ENCODE measurements at places on chromosomes 3 and 15.
A peak's percentile ranks its signal among the peaks of the same experiment; 100 is the strongest.

GRCh38 chr3:46466273-46466672 lies 1.6 kb upstream of the LTF start:
- no peak for DNase-seq

GRCh38 chr15:57500979-57501576 lies 90.6 kb upstream of the MYZAP start:
- DNase-seq, result no peak

GRCh38 chr3:110419096-110419495 lies 652.5 kb upstream of the NECTIN3 start:
- no peak for DNase-seq

- DNase-seq, result no peak
These were observed 58.5 kb upstream of the TRIM71 start for GRCh38 chr3:32759342-32759741.

DNA sequence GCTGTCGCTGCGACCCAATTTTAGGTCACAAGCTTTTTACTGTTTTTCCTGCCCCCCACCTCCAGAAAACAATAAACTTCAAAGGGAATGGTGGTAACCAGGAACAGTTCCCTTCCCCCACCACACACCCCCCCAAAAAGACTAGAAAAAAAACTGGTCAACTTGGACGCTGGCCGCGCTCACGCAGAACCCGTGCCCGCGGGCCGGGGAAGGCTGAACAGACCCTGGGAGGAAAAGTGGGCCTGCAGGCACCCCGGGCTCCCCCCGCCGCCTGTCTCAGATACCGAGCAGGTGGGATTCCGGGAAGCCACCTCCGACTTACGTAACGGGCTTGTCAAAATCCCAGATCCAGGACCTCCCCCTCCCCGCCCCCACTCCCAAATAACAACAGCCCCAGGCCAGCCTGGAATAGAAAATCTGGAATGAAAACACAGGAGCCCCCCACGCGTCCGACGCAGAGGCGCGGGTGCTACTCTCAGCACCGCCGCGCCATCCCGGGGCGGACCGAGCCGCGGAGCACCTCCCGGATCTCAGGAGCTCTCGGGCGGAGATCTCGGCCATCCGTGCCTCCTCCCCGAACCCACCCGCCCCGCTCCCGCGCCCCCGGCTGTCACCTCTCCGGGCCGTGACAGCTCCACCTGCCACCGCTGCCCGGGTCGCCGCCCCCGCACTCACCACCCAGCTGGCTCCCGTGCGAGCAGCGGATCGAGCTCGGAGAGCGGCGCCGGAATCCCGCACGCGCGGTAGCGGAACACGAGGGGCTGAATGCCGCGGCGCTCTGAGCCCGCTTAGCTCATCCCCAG lies 557 bp downstream of the DENND4A start:
- peak; percentile 54 for DNase-seq

- DNase-seq, result no peak
These were observed 15.0 kb downstream of the TAGLN3 start for GRCh38 chr3:112013784-112014143.

DNA sequence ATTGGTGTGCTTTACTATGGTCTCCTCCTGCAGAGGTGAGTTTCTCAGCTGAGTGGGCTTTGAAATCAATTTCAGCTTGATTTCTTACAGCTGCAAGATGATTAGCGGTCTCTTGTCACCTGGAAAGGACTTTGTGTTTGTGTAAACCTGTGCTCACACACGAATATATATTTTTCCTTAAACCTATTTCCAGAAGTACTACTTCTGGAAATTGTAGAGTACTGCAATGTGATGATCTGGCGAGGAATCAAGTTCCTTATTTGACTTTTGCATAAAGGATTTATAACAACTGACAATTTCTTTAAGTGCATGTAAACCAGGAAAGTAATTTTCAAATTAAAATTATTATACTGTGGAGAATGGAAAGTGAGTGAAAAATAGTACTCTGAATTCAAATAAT lies 2.1 kb downstream of the MCTP2 start:
- no peak for DNase-seq

DNA sequence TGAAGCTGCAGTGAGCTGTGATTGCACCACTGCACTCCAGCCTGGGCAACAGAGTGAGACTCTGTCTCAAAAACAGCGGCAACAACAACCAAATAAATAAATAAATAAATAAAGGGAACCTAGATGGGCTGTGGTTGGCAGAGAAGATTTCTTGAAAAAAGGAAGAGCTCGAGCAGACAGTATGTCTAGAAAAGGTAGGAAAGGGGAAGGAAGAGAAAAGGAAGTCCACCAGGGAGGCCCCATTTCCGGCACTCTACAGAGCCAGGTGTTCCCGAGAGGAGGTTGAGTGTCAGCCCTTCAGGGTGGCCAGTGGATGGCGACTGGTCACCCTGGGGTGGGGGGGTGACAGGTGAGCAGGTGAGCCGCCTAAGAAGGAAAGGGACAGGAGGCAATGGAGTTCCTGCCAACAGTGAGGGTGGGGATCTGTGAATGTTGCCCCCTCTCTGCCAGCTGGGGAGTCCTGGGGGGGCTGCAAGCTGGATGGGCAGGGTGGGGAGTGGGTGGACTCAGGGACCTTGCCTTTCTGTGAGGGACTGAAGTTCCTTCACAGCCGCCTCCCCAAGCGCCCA lies 14.8 kb downstream of the PAQR5 start:
- no peak for DNase-seq

GRCh38 chr3:149180057-149180573 lies 41.5 kb downstream of the CP start:
- DNase-seq, result no peak

- no peak for DNase-seq
These were observed 58.5 kb downstream of the CEP63 start for GRCh38 chr3:134544316-134544715.

DNA sequence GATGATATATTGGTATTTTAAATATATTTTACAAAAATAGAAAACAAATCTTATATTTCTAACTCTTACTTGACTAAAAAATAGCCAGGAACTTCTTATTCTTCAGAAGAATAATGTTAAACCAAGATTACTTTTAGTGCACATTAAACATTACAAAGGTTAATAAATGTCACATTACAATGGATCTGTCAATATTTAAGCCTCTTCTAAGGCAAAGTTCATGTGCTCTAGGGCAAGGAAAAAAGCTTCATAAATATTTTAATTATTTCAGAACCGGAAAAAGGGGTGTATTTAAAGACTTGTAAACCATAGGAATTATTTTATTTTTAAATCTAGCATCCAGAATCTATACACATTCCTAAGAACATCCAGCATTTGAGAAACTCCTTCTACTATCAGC lies 166.9 kb upstream of the ROBO2 start:
- no peak for DNase-seq

DNA sequence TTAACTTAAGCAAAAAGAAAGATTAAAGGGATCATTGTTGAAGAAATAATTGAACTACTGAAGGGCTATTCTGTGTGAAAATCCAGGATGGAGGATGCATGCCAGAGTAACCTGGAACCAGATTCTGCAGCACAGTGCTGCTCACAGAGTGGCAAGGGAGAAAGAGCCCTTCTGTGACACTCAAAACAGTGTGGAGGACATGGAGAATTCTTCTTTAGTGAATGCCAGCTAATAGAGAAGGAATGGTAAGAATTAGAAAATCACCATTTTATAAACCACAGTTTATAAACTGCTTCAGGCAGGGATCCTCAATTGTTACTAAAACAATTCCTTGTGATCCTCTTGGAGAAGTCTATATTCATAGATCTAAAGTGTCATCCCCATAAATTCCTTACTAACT lies 70.4 kb upstream of the ARHGEF26 start:
- no peak for DNase-seq

DNA sequence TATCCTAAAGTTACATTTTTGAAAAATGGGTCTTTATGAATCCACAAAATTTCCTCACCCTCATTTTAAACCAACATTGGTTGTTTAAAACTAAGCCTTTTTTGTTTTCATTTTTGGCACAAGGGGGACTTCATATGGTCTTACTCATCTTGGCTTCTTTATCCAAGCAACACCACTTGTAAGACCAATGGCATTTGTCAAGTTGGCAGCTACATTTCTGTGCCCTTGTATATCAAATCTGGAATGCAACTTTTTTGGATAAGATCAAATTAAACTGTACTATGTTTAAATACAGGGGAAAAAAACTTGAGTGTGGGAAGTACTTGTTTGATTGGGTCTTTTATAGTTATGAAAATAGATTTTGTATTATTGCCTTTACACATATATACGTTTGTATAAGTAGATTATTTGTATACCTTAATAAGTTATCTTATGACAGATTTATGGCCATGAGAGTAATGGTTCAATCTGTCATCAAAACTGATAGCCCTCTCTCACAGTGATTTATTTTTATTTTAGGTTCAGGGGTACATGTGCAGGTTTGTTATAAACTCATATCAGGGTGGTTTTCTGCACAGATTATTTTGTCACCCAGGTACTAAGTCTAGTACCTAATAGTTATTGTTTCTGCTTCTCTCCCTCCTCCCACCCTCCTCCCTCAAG lies 43.4 kb downstream of the GPR160 start:
- DNase-seq, result no peak

- no peak for DNase-seq
These were observed 62.5 kb upstream of the UBE2E1 start for GRCh38 chr3:23743141-23743784.

GRCh38 chr3:142180761-142181362 lies 31.5 kb upstream of the TFDP2 start:
- DNase-seq, result peak; percentile 44

DNA sequence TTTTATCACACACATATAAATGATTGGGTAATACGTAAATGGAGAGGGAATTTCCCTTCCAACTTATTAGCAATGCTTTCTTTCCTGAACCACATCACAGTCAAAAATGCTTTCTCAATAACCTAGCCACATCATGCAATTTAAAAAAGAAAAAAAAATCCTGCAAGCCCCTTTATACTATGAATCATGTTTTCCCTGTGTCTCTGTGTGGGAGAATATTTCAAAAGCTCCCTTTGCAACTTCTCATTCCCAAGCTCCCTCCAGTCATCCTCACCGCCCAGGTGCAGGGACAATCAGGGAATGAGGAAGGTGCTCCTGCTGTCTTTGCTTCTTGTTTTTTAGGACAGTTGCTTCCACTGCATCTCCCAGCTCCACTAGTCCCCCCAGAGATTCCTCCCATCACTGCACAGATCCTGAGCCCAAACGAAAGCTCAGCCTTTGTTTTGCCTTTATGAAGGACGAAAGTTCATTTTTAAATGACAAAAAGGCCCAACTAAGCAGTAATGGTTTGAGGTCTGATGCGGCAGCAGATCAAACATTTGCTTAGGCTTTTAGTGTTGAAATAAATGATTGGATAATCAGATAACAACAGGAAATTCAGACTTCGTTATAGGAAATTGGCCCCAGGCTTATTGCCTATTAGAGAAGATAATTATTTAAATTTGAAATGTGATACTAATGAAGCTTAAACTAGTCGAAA lies 47.8 kb upstream of the ADGRG7 start:
- no peak for DNase-seq

DNA sequence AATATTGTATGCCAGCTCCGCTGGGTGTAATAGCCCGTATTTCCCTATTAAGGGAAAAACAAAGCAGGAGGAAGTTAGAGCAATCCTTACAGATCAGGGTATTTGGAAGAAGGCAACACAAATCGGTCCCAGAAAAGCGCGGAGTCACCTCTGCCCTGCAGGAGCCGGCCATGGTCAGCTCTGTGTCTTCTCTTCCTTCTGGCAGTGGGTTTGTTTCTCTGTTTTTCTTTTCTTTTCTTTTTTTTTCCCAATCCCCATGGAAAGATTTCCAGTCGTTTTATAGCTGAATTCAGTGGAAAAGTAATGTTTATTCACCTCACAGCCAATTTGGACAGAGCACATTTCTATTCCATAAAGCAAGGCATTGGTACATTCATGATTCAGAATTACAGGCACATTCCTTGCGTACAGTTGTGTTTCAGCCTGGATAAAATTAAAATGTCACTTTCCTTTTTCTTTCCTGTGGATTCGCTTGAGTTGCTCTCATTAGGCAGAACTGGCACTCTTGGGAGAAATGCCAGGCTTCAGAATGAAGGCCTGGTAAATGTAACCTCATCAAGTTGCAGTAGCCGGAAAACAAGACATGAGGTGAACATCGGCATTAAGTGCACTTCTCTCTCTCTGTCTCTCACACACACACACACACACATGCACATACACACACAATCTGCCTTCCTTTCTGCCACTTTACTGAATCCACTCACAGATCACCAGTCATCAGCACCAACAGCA lies 204.5 kb upstream of the UBE2E1 start:
- no peak for DNase-seq

DNA sequence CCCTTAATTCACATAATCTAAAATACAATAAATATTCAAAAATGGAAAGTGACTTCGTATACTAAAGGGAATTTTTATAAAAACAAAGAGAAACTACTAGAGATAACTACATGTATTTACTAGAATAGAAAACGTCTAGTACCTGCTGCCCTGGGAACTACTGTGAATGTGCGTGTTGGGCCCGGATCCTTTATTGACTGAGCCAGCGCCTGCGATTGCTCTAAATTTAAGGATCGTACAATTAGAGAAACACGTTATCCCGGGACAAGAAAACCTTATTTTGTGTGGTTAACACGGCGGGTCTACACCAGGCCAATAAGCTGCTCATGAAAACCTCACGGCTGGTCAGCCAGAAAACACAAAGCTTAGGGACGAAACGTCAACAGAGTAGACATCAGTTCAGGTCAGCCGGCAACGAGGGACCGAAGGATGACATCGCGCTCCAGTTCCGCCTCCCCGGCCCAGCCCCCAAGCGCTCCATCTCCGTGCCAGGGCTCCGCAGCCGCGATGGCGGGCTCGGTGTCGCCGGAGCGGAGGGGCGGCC lies 555 bp downstream of the TM2D3 start:
- DNase-seq, result no peak

GRCh38 chr15:39417366-39418134 lies 163.3 kb upstream of the THBS1 start:
- no peak for DNase-seq

DNA sequence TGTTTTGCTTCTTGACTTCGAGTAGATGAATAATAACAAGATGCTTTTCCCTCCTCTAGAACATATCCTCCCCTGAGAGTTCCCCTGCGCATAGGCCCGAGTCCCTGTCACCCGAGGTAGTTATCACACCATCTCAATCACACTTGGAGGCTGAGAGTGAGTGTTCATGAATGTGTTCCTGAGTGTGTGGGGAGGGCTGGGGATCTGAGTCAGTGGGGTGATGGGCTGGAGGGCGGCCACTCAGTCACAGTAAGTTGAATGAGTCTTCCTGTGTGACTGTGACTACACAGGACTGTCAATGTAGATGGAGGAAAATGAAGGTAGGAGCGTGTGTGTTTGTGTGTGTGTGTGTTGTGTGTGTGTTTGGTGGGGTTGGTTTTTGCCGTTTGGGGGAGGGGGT lies 71.0 kb downstream of the SETD5 start:
- no peak for DNase-seq

GRCh38 chr3:11698326-11699082 lies 54.8 kb upstream of the VGLL4 start:
- no peak for DNase-seq

DNA sequence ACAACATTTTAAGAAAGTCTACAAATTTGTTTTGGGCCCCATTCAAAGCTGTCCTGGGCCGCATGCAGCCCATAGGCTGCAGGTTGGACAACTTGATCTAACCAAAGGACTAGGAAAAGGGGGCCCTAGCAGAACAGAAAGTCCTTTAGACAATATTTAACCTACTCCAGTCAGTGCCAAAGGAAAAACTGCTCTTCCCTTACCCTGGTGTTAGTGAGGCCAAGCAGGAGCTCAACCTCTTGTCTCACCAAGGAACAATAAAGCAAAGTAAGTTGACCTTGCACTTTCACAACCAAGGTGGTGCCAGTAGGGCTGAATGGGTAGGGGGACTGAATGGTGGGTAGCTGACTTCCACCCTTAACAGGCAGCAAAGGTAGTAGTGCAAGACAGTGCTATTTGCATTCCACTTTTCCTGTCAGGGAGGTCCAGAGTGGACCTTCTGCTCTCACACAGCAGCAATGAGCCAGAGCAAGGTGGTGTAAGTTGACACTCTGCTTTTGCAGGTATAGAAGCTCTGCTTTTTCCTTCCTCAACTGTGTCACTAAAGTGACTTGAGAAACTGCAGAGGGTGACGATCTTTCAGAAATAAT lies 124.9 kb downstream of the WDR72 start:
- no peak for DNase-seq

Data from T-cell (primary cell).